ENCODE measurements at places on chromosomes 5 and 9.
A peak's percentile ranks its signal among the peaks of the same experiment; 100 is the strongest.

- DNase-seq: no peak
These were observed 89.2 kb upstream of the PRRC1 start for GRCh38 chr5:127428276-127428675.

GRCh38 chr9:107174441-107174840 is 108.6 kb upstream of the RAD23B start:
- no peak for DNase-seq

DNA sequence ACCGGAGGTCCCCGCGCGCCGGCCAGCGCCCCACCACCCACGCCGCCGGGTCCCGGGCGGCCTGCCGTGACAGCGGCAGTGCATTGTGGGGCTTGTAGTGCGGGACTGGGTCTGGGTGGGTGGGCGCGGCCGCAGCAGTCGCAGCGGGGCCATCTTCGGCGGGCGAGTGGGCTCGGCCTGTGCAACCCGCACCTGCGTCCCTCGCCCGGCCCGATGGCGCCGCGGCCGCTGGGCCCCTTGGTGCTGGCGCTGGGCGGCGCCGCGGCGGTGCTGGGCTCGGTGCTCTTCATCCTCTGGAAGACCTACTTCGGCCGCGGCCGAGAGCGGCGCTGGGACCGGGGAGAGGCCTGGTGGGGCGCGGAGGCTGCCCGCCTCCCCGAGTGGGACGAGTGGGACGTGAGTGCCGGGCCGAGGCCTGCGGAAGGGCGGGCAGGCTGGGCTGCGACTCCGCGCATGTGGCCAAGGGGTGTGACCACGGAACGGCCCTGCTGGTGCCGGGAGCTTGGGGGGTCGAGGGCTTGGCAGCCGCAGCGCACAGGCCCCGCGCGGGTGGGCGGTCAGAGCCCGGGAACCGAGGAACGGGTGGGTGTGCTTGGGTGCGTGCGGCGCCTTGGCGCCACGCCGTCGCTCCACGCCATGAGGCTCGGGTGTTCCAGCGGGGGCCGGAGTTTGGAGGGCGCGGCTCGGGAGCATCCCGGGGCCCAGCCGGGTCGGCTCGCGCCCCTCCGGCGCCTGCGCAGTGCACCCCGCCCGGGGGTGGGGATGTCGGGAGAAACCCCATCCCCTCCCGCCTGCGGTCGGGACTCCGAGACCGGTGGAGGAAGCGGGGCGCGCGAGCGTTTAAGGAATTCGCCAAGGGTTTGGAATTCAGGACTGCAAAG is at the start of gene ARL10:
ARL10 (plus strand) TSS at position 137 of the 881 bp plus-strand sequence; CDS start at position 214, 77 bp downstream.
- DNase-seq: no peak

DNA sequence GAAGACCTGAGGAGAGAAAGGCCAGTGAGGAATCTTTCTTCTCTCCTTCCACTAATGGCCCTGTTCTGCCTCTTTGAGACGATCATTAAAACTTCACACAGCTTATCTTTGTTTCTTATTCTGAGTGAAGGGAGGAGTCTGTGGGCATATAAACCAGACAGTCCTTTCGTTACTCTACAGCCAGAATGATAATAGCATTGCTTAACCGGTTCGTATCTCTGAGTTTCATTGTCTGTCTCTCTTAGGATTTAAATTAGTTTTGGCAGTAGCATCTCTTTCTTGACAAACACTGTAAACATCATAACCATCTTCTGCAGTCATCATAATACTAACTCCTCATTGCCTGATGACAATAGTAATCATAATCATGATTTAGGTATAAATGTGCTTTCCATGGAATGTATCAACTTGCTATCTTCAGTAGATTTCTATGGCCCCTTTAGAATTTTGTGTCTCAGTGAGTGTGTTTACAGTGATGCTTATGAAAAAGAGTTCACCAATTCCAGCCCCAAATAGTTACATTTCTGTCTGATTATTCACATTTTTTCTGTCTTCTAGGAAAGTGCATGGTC is 618.8 kb upstream of the KLF4 start:
- DNase-seq: no peak

DNA sequence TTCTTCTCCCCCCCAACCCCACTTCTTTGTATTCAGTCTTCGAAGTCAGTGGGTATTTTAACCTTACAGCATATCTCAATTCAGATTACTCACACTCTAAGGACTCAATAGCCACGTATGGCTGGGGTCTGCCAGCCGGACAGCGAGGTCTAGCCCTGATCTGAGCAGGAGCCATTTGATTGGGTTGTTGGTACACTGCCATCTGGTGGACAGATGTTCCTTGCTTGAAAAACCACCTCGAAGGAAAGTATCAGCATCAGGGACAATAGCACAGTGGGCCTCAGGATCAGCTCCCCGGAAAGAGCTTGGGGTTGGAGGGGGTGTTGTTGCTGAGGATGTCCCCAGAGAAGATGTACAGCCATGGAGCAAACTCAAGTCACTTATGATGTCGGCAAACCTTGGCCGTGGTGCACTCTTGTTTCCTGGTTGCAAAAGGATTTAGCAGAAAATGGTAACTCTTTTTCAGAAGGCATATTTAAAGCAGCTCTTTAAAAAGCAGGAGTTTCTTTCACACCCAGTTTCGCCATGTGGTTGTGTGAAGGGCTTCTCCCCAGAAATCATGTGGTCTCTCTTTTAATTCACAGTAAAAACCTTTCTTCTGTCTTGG is 31.7 kb upstream of the KCNMB1 start:
- DNase-seq: peak; percentile 11

- no peak for DNase-seq
These were observed 3.9 kb upstream of the ISCA1 start for GRCh38 chr9:86286278-86286677.
